ENCODE measurements at places on chromosomes 11 and 22.

DNA sequence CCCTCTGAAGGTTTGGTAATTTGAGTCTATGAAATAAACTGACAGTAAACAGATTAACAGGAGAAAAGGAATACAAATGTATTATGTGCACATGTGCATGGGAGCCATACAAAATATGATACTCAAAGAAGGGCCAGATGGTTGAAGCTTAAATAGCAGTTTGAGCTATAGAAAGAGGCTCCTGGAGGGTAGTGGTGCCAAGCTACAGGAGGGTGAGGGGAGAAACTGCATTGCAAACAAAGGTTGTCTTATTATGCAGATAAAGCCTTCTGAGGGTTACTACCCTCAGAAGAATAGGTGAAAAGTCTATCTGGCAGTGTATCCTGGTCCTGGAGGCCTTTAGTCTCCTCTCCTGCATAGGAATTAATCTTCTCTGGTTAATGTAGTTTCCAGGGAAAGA is 267.3 kb upstream of the MPPED2 start:
- no peak for DNase-seq

DNA sequence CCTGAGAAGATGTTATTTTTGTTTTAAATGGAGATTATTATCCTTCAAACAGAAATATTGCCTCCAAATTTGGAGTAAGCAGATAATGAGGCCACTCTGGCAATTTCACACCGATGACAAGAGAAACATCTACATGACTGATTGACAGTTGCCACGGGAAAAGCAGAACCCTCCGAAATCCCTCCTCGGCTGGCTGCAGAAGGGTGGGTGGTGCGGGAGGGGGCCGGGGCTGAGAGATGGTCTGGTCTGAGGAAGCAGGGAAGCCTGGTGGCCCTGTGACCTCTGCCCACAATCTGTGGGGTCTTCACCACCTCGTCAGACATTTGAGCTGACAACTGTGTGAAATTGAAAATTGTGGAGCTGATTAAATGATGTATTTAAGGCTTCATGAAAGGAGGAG is 503.2 kb downstream of the MN1 start:
- DNase-seq, result no peak

- DNase-seq, result no peak
Measured at GRCh38 chr11:108758458-108758857, 93.6 kb downstream of the DDX10 start.

DNA sequence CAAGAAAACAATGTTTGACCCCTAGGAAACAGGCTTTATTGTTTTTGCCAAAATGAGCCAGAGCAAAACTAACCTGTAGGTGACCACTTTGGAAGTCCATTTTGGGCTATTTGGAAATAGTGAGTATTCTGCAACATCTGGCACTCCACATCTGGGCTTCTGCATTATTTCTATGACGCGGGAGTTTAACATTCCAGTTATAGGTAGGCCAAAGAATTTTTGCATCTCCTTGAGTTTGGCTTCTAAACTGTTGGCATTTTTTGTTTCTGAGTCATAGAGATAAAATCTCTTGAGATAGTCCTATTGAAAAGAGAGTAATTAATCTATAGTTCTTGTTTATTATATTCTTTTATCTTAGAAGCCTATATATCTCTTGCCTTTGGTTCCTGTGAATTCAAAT is 2.9 kb downstream of the MMP7 start:
- DNase-seq, result no peak

DNA sequence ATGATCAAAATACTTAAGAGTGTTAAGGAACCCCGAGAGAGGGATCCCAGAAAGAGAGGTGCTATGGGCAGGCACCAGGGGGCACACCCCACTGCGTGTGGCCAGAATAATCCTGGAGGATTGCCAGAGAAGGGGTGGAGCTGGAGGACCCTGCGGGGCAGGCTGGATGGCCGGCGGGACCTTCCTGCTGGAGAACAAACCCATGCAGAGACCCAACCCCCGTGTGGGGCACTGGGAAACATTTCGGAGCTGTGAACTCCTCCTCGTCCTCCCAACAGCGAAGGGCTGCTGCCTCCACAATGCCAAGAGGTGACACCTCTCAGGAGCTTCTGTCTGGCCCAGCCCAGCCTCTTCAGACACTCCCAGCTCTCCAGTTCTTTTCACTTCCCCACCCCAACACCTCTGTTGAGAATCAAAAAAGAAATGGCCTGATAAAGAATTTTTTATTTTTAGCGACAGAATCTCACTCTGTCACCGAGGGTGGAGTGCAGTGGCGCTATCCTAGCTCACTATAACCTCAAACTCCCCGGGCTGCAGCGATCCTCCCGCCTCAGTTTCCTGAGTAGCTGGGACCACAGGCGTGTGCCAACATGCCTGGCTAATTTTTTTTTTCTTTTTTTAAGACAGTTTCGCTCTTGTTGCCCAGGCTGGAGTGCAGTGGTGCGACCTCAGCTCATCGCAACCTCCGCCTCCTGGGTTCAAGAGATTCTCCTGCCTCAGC is 25.6 kb downstream of the RHOD start:
- DNase-seq, result no peak

- no peak for DNase-seq
Measured at GRCh38 chr11:1623716-1624115, 1.8 kb upstream of the KRTAP5-4 start.

GRCh38 chr11:75561426-75562047 is 516 bp upstream of the SERPINH1 start:
- no peak for DNase-seq

GRCh38 chr11:47641600-47642098 is 710 bp downstream of the MTCH2 start:
- DNase-seq, result no peak

DNA sequence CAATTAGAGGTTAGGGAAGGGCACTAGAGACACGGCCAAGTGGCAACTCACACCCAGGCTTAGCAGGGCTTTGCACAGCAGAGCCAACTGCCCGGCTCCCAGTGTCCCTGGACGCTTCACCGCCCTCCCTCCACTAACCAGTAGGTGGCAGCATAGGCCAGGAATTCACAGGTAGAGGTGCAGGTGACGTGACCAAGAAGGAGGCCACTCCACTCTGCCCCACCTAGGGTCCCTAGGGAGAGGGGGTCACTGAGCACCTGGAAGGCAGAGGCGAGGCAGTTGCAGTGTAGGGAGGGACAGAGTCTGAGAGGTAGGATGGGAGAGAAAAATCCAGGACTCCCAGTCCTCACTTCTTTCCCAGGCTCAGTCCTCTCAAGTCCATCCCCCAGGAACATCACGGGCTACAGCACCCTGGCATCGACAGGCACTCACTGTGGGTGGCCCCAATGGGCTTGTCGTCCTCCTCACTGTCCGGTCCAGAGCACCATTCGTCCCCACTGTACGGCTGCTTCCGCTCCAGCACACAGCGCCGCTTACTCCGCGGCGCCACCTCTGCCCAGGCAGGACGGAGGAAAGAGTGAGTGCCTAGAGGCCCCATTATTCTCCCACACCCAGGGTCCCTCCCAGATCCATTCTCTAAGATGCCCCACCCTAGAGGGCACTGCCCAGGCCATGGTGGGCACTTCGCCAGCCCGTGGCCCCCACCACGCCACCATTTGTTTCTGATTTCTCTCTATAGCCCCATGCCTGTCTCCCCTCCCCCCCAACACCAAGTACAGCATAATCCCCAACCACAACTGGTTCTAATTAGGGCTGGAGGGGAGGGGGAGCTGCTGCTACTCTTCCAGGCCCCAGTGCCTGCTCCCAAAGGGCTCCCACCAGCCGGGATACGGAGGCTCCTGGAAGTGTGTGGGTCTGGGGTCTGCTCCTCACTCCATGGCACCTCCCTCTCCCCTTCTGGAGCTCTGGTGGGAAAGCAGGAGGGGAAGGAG is 18.4 kb downstream of the BCL9L start:
- peak; percentile 82 for DNase-seq

DNA sequence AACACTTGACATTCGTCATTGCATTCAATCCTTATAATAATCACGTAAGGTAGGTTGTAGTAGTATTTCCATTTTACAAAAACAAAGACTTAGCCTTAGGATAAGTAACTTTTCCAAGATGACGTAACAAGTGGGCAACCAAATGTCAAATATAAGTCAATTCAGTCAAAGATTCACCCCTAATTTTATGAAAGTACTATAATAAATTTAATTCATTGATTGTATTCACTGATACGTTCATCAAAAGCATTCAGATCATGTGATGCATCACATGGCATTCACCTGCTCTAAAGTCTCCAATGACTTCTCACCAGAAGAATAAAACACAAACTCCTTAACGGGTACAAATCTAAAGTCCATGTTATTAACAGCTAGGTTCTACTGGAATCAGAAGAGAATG is 2.1 kb downstream of the KIF18A start:
- DNase-seq, result no peak

DNA sequence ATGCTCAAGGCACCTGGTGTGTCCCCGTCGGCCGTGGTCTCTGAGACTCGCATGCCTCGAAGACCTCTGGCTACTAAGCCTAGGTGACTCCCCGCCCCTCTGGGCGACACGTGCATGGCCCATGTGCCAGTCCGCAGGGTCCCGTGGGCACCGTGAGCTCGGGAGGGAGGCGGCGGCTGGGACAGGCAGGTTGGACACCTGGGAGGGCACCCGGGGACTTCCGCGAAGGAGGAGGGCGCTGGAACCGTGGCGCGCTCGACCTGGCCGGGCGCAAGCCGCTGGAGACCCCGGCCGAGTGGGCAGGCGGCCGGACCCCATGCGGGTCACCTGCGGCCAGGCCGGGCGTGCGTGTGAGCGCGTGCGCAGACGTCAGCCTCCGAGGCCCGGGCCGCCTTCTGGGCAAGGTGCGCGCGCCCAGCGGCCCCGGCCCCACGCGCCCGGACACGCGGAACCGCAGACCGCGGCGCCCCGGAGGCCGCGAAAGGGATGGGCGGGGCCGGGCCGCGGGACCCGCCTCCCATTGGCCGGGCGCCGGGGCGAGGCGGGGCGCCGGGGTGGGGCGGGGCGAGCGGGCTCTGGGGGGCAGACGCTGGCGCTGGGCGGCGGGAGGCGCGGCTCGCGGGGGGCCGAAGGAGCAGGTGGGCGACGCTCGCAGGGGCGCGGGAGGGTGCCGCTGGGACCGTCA is 579 bp upstream of the RASD2 start:
- peak; percentile 44 for DNase-seq

DNA sequence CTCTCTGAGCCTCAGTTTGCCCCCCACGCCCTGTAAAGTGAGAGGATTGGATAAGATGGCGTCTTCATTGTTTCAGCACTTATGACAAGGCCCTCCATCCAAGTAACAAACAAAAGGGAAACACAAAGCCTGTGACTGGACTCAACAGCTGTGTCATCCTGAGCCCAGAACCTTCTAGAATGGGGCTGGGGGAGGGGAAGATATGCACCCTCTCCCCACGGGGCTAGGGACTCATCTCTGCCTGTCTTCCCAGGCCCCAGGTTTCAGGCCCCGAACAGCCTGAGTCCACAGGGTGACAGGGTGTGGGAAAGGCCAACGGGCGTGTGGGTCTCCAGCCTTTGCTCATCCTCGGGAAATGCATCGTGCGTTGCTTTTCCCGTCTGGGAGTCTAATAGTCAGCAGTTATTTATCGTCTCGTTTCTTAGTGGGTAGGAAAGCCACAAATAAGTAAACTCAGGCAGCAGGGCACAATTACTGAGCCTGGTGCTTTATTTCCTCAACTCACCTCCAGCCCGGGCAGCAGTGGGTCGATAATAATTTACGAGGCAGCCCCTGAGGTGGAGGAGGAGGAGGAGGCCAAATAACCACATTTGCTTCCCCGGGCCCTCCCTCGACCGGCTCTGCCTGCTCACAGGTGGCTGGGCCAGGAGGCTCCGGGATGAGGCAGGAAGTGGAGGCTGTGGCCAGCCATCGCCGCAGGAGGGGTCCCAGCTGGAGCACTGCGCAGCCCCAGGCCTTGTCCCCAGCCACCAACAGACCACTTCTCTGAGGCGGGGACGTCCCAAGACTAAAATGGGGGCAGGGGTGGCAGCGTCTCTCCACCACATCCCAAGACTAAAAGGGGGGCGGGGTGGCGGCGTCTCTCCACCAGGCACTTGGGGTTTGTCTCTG is 54.4 kb downstream of the FLRT1 start:
- DNase-seq, result no peak

DNA sequence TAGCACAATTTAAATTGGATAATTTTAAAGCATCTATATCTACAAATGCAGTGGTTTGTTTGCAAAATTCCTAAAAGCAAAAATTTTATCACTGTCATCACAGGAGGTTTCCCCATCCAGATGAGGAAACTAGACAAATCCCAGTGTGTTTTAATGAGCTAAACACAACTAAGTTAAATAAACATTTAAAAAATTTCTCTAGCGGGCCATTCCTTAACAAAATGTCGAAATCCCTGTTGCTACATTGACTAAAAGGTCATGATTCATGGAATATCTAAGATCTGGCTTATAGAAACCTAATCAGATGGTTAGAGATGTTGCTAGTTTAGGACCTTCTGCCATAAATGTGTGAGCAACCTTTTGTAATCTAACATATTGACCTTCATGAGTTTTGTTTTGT is 107.3 kb upstream of the BDNF start:
- DNase-seq, result no peak

DNA sequence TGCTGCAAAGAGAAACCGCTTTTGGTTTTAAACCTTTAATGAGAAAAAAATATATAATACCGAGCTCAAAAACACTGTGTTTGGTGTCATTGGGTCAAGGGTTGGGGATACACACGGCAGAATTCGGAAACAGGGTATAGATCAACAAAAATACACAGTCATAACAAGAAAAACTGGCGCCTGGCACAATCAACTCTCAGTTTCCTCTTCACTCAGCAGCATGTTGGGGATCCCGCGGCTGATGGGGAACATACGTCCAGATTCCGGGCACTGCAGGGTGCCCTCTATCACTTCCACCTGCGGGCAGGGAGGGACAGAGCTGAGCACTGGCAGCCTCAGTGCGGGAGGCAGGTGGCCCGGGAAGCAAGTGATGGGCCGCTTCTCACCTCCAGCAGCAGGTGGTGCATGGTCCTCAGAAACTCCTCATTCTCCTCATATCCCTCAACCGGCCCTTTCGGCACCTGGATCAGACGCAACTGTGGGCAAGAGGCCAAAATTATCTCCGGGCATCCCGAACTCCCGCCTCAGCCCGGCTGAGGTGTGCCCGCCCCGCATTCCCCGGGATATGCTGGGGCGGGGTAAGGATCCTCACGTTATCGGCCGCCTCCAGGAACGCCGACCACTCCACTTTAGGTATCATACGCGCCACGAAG is 561 bp downstream of the TRMT112 start:
- peak; percentile 22 for DNase-seq

DNA sequence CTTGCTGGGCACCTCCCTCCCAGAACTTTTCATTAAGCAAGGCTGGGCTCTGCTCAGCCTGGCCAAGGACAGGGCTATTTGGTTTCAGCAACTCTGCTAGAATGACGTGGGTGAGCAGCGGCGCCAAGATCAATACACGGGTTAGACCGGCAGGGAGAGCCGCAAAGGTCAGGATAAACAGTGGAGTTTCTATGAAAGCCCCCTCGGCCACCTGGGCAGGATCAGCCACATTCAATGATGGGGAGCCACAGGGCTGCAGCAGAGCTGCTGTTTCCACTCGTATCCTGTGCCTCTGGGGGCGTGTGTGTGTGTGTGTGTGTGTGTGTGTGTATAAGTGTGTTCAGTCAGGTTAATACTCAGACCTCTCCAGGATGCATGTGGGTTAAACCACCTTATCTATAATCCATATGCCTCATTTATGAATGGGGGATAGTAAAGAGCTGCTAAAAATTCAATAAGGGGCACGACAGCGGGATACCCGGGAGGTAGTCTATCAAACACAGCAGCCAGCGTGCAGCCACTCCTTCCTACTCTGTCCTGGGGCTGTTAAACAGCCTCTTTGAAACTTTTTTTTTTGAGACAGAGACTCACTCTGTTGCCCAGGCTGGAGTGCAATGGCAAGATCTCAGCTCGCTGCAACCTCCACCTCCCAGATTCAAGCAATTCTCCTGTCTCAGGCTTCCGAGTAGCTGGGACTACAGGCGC is 34.8 kb downstream of the MYH9 start:
- DNase-seq, result no peak

Data from A549 (cell line).